ENCODE measurements at places on chromosomes 7 and 10. TPM values are rescaled to one million over a fixed set of nuclear protein-coding genes. Genes with fewer than 3 reads are reported as not detected.

GRCh38 chr10:51073453-51074237 is 642 bp upstream of the PRKG1 start:
- peak overlapping the region; percentile 64 for H3K4me3 ChIP-seq
- H3K27me3 ChIP-seq, result no peaks in the 10 kb centered on the region
- DNase-seq, result peak; percentile 75
- peak overlapping the region; percentile 73 for H3K27ac ChIP-seq
- H3K4me1 ChIP-seq, result peaks cover 3% of the 10 kb centered on the region
- H3K36me3 ChIP-seq, result no peaks in the 10 kb centered on the region

VENTX gene
- total RNA-seq, result 3.3 TPM

DGKI gene
- 1.3 TPM for total RNA-seq

DNA sequence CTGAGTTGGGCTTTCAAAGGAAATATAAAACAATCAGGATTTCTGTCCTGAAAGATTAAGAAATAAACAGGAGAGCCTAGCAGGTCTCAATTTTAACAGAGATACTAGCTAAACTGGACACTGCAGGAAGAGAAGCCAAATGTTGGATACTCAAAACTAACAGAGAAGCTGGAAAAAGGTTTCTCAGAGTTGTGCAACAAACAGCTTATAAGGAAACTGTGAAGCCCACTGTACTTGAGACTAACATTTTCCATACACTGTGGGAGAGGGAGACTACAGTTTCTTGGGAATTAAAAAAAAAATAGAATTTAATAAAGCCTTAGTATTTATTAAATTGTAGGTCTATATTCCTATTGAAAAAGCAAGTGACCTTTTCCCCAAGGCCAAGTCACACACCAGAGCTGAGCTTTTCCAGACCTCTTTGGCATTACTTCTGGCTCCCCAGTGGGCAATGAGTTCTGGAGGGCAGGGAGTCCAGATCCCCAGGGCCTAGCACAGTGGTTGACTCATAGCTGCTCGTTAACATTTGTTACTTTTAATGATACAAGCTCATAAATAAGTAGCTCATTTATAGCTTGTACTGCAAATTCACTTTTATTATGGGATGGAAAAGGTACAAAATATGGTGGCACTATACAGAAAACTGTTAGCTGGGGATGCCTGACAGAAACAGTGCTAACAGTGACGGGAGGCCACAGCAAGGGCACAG is 68.3 kb downstream of the MINDY3 start:
- H3K27ac ChIP-seq, result no peak overlapping the region
- no peak overlapping the region for H3K4me3 ChIP-seq
- H3K27me3 ChIP-seq, result no peaks in the 10 kb centered on the region

GRCh38 chr7:41731493-41732435 is 28.9 kb upstream of the INHBA start:
- H3K36me3 ChIP-seq, result no peaks in the 10 kb centered on the region
- no peaks in the 10 kb centered on the region for H3K4me1 ChIP-seq
- no peak for DNase-seq
- no peaks in the 10 kb centered on the region for H3K27me3 ChIP-seq

GRCh38 chr10:32308027-32308603 is 38.8 kb downstream of the EPC1 start:
- H3K27ac ChIP-seq, result no peak overlapping the region
- H3K4me1 ChIP-seq, result no peaks in the 10 kb centered on the region
- no peak for DNase-seq
- no peak overlapping the region for H3K4me3 ChIP-seq

- no peaks in the 10 kb centered on the region for H3K4me1 ChIP-seq
- no peaks in the 10 kb centered on the region for H3K27me3 ChIP-seq
- H3K27ac ChIP-seq, result no peak overlapping the region
- H3K4me3 ChIP-seq, result no peak overlapping the region
Measured at GRCh38 chr10:73379064-73379748, 20.5 kb upstream of the CFAP70 start.

ITGB1 gene
- total RNA-seq, result 410 TPM

GRCh38 chr10:9274206-9274755 is 1219.8 kb downstream of the GATA3 start:
- H3K36me3 ChIP-seq, result no peaks in the 10 kb centered on the region
- no peak overlapping the region for H3K4me3 ChIP-seq
- no peaks in the 10 kb centered on the region for H3K27me3 ChIP-seq
- DNase-seq, result no peak
- no peak overlapping the region for H3K27ac ChIP-seq

- no peaks in the 10 kb centered on the region for H3K4me1 ChIP-seq
- no peak for DNase-seq
- no peaks in the 10 kb centered on the region for H3K36me3 ChIP-seq
- no peak overlapping the region for H3K4me3 ChIP-seq
Measured at GRCh38 chr7:150855476-150856302, 3.4 kb downstream of the AOC1 start.

ANKRD22 gene
- total RNA-seq, result 3.6 TPM

DNA sequence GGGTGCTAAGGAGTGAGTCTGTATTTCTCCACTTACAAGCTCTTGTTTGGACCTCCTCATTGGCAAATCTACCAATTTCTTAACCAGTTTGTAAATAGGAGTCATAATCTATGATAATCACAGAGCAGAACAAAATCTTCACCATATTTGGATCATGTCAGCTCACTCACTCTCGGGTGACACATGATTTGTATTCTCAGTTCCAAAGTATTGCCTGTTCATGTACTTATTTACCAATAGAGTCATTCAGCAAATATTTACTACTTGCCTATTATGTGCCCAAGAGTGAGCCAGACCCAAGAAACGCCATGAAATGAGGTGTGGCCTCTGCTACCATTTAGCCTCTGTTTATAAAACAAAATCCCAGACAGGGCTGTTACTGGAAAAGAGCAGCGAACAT is 114.8 kb downstream of the TSPAN12 start:
- DNase-seq, result no peak
- no peaks in the 10 kb centered on the region for H3K36me3 ChIP-seq
- no peaks in the 10 kb centered on the region for H3K27me3 ChIP-seq
- no peak overlapping the region for H3K4me3 ChIP-seq
- H3K27ac ChIP-seq, result no peak overlapping the region

DNA sequence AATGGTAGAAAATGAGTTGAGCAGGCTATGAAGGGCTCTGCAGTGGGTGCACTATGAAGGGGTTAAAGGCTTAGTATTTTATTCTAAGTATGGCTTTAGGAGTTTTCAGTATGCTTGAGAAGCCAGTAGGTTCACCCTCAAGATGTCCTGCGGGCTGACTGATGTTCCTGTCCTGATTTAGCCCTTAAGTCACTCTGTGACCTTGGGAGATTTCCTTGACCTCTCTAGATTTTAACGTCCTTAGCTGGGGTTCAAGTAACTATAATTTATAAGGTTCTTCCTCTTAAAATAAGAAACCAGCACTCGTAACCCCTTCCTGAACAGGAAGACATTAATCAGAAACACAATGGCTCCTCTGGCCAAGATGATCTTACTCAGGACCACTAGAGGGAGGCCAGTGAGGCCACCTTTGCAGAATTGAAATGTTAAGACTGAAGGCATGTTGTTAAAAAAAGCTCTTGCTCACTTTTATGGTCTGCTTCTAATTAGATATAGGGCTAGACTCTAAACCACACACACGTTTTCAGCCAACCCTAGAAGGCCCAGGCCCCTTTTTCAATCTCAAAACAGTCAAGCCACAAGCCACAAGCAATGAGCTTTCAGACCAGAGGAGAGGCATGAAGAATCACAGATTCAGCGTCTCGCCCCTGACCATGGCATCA is 41.9 kb downstream of the CDK1 start:
- H3K27ac ChIP-seq, result no peak overlapping the region
- no peaks in the 10 kb centered on the region for H3K27me3 ChIP-seq
- peaks cover 11% of the 10 kb centered on the region for H3K4me1 ChIP-seq
- H3K4me3 ChIP-seq, result no peak overlapping the region
- H3K36me3 ChIP-seq, result no peaks in the 10 kb centered on the region

- H3K27me3 ChIP-seq, result no peaks in the 10 kb centered on the region
- no peak overlapping the region for H3K27ac ChIP-seq
Measured at GRCh38 chr7:81810476-81811155, 40.8 kb upstream of the HGF start.

GRCh38 chr7:105189859-105190492 is 176.0 kb downstream of the KMT2E start:
- H3K4me1 ChIP-seq, result no peaks in the 10 kb centered on the region
- no peak overlapping the region for H3K4me3 ChIP-seq
- H3K27me3 ChIP-seq, result no peaks in the 10 kb centered on the region
- H3K36me3 ChIP-seq, result no peaks in the 10 kb centered on the region
